ENCODE measurements at places on chromosomes 3 and 15.

- DNase-seq: no peak
These were observed 13.5 kb downstream of the OCA2 start for GRCh38 chr15:28085489-28086174.

GRCh38 chr15:31403606-31404005 is 77.0 kb downstream of the KLF13 start:
- DNase-seq: no peak

- DNase-seq: no peak
These were observed 27.6 kb downstream of the LRIG1 start for GRCh38 chr3:66473181-66473580.

DNA sequence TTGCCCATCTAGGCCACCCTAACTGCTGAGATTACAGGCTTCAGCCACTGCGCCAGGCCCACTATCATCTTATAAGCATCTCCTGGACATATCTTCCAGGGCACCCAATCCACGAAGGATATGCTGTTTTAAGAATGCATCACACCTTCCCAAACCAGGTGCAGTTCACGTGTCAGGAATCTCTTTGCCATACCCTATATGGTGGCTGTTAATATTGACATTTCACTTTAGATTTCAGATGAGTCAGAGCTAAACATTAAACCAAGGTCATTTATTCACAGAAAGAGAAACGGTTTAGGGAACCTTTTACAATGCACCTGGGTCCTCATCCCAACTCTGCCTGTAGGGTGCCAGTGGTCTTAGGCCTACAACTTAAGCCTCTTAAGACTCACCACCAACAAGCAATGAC is 85.7 kb downstream of the TBL1XR1 start:
- DNase-seq: no peak

- DNase-seq: no peak
These were observed 7.7 kb downstream of the ITPKA start for GRCh38 chr15:41501191-41501917.

- DNase-seq: no peak
These were observed 47.1 kb downstream of the TFG start for GRCh38 chr3:100756441-100756840.

- DNase-seq: no peak
These were observed 7.7 kb downstream of the ITIH1 start for GRCh38 chr3:52784931-52785590.

DNA sequence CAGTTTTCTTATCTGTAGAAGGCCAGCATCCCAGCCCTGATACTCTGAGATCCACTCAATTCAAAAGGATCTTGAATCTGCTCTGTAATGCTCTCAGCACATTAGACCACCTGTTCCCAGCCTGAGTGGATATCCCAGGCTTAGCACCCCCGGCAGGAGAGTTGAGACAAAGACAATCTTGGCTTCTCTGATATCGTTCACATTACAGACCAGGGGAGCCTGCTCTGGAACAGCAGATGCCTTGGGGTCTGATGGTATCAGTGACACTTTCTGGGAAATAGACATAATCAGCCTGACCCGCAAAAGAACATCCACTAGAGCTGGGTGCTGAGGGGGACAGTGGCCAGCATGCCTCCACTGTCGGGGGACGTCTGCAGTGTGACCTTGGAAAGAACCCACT is 70.6 kb downstream of the BDH1 start:
- no peak for DNase-seq

DNA sequence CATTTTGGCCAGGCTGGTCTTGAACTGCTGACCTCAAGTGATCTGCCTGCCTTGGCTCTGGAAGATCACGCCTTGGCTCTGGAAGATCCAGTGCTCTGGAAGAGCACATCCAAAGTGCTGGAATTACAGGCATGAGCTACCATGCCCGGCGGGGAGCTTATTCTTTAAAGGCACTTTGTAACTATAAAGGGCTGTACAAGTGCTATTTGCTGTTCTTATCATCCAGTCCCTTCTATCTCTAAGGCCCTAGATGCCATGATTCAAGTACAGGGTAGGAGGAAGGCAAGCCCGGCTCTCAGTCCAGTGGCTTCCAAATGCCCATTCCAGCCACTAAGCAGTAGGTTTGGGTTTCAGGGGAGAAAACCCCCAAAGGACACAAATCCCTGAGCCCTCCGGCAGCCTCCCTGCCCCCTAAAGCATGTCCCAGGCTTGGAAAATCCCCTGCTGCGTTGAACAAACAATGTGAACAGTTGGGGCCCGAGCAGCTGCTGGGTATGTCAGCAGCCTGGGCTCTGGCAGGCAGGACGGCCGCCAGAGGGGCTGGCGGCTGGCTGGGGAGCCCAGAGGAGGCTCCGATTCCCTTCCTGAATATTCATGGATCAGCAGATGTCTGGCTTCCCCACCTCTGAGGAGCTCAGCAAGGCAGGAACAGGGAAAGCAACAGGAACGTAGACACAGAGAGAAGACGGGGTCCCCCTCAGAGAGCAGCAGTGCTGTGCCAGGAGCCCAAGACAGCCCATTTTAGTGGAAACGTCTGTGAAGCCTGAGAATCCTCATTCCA is 7.7 kb downstream of the IGDCC4 start:
- no peak for DNase-seq

GRCh38 chr3:53744351-53744750 is 101.9 kb downstream of the CHDH start:
- no peak for DNase-seq

GRCh38 chr3:107976202-107976800 is 114.5 kb downstream of the CD47 start:
- no peak for DNase-seq

DNA sequence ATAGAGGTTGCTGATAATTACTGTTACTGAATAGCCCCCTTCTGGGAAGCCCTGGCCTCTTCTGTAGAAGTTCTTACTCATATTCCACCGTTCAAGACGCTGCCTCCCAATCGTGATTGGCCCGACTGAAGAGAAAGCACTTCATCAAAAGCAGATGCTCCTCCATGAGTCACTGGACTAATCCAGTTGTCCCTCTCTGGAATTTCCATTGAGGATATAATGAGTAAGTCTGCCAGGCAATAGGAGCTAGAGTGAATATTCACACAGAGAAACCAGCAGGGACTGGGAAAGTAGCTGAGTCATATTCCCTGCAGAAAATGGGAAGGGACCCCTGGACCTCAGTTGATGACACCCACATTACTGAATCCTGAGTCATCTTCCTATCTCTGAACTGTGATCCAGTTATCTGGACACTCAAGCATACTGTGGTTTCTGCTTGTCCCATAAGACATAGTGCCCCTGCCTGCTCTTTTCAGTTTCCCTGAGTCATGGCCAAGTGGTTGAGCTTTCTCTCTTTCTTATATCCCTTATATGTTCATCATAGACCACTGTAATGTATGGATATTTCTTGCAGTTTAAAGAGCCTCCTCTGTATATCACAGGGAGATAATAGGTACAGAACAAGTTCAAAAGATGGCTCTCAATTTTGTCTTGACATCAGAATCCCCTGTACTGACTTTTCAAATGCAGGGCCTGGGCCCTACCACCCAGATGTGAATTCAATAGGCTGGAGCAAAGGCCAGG is 151.2 kb upstream of the CDIN1 start:
- DNase-seq: no peak

GRCh38 chr15:25710184-25710583 is 152.9 kb downstream of the ATP10A start:
- no peak for DNase-seq

DNA sequence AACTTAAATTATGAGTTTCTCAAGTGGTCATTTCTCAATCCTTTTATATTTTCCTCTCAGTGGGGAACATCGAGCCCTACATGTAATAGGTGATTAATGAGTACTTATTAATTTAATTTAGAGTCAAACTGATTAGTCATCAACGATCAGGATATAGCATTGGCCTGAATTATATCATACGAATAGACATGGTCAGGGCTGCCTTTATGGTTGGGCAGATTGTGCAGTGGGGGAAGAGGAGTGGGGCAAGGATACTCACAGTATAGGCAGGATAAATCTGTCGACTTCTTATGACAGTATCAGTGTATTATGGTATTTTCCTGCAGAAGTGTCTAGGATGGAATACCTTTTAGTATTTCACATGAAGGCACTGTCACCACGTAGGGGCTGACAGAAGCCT is 27.0 kb downstream of the C2CD4A start:
- DNase-seq: no peak

DNA sequence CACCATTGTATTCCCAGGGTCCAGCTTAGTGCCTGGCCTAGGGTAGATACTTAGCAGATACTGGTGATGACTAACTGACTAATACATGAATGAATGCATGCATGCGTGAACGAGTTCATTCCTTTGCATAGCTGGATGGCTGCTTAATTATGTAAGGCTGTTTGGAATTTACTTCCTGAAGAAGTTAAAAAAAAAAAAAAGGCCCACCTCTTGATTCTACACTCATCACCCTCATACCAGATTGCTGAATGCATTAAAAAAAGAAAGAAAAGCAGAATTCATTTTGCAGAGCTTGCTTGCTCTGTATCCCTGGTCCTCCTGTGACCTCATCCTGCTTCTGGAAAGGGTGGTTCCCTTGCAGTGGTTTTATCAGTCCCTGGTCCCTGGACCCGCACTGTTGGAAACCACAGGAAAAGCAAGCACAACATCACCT is 277.6 kb upstream of the CFAP20DC start:
- DNase-seq: no peak

GRCh38 chr15:62063825-62064635 is 2.7 kb upstream of the C2CD4A start:
- no peak for DNase-seq

DNA sequence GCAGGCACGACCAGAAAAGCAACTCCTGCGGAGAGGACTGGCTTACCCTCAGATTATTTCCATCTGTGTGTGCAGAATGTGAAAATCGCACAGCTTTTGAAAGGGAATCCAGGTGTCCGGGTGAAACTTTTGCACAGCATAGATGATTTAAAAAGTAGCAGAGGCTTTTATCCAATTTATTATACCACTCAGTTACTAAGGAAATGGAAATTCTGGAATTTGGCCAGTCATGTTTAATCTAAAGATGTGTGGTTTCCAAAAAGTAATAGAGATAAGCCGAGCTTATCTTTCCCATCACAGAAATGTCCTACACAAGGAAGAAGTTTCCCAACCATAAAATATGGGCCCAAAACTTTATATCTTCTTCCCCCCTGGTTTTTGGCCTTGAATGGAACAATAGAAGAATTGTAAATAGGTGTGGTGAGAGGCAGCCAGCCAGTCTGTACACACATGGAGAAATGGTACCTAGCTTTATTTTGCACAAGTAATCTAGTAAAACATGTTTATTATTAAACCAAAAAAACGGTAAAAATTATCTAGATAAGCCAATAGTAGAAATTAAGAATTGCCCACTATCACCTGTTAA is 19.3 kb upstream of the SLC24A5 start:
- no peak for DNase-seq

DNA sequence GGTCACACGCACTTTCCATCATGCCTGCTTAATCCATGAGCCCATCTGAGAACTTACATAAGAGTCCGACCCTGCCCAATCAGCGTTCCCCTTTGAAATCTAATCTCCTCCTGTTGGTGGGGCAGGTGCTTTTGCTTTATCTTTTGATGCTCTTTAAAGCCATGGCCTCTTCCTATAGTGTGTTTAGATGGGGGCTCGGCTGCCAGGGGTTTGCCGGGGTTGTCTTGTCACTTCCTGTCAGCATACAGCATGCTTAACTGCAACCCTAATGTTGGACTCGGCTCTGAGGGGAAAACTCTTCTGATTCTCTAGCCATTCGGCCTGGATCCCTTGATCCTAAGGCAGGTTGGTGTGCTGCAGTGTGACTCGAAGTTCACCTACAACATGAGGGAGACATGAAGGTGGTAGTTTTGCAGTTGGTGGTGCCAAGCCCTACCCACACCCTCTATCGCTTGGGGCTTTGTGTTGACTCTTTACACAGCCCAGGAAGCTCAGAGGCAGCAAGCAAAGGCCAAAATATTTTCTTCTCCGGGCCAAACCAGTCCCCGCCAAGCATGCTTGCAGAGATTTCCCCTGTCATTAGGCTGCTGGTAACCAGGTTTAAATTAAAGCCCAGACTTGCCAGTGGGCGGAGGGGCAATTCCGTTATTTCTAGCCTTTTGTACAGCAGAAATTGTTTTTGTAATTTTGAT is 218.7 kb downstream of the FEZF2 start:
- DNase-seq: no peak

DNA sequence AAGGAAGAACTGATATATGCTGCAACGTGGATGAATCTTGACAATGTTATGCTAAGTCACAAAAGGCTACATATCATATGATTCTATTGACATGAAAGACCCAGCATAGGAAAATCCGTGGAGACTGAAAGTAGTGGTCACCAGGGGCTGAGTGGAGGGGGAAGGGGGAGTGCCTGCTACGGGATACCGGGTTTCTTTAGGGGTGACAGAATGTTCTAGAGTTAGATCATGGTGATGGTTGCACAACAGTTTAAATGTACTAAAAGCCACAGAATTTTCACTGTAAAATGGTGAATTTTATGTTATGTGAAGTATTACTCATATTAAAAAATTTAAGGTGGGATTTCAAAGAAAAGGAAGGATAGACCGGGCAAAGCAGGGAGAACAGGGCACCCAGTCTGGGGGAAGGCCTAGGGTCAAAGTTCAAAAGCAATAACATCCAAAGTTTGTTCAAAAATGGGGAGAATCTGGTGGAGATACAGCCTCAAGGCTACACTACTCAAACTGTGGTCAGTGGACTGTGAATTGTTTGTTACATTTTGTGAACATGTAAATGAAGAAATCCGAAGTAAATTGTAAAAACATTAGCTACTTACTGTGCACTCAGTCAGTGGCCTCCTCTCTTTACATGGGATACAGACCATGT is 74.2 kb upstream of the FNDC3B start:
- DNase-seq: no peak

DNA sequence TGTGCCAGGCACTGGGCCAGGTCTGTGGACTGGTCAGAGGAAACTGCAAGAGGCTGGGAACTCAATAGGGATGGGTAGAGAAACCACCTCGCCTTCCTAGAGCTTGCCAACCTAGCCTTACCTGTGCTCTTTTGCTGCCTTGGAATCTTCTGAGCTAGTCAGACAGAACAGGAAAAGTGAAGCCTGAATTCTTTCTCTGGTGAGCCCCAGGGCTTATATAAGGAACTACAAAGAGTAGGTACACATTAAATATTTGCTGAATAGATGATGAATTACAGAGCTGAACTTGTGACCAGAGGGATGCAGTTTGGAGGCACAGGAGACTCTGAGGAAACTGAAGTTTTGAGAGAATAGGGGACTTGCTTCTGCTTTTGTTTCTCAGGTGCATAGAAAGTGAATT is 15.6 kb upstream of the FBXW12 start:
- no peak for DNase-seq

DNA sequence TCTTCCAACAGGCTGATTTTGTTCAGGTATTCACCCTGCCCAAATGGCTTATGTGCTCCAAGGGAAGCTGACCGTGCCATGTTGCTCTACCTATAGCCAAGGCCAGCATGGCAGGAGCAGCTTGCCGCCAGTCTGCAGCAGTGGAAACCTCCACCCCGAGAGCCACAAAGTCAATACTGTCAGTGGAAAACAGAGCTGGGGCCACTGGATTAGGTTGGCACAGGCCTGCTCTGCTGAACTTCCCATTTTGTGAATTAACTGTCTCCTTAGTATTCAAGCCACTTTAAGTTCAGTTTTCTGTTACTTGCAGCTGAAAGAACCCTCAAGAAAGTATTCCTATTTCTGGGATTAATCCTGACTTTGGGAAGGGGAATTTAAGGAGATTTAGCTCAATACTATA is 63.8 kb upstream of the XCR1 start:
- no peak for DNase-seq

- no peak for DNase-seq
These were observed 4.7 kb downstream of the BAHD1 start for GRCh38 chr15:40445421-40445922.
